Ovary (tissue), 10 donors: ENCODE measurements at places on chromosomes 6 and 20. TPM values are rescaled to one million over a fixed set of nuclear protein-coding genes. Genes with fewer than 3 reads are reported as not detected.

C6orf52 gene
- total RNA-seq, result 0.59 TPM

TPX2 gene
- 1.4 TPM for total RNA-seq

PSORS1C2 gene
- total RNA-seq, result not detected

KCNS1 gene
- not detected for total RNA-seq

SPACA1 gene
- total RNA-seq, result not detected

PNPLA1 gene
- total RNA-seq, result not detected

TTLL9 gene
- total RNA-seq, result 0.25 TPM

- H3K27me3 ChIP-seq, result no peaks in the 10 kb centered on the region
- H3K4me3 ChIP-seq, result no peak overlapping the region
- H3K4me1 ChIP-seq, result no peaks in the 10 kb centered on the region
- no peak overlapping the region for H3K27ac ChIP-seq
Measured at GRCh38 chr6:79710127-79710526, 79.0 kb downstream of the SH3BGRL2 start.

DNA sequence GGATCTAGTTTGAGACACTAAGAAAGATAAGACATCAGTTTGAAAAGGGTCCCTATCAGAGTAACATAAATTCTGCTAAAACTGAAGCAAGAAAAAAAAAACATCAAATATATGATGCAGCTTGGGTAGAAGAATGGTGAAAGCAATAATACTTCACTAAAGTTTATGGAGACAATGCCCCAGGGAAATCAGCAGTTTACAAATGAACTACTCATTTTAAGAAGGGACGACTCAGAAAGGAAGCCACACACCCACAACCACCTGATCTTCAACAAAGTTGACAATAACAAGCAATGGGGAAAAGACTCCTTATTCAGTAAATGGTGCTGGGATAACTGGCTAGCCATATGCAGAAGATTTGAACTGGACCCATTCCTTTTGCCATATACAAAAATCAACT is 143.5 kb downstream of the TPBG start:
- H3K36me3 ChIP-seq, result no peaks in the 10 kb centered on the region
- no peak for DNase-seq
- H3K4me1 ChIP-seq, result no peaks in the 10 kb centered on the region
- no peak overlapping the region for H3K27ac ChIP-seq
- H3K27me3 ChIP-seq, result no peaks in the 10 kb centered on the region

DNA sequence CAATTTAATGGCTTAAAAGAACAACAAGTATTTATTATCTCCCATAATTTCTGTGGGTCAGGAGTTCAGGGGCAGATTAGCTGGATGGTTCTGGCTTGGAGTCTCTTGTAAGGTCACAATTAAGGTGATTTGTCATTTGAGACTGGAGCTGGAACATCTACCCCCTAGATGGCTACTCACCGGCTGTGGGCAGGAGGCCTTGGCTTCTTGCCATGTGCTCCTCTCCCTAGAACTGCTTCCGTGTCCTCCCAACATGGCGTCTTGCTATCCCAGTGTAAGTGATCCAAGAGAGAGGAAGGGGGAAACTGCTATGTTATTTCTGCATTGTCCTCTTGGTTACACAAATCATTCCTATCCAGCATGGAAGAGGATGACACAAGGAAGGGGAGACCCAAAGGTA is 210.2 kb upstream of the ECI2 start:
- no peaks in the 10 kb centered on the region for H3K27me3 ChIP-seq
- H3K27ac ChIP-seq, result no peak overlapping the region
- H3K36me3 ChIP-seq, result no peaks in the 10 kb centered on the region
- no peak for DNase-seq
- H3K4me1 ChIP-seq, result no peaks in the 10 kb centered on the region

GRCh38 chr6:142746524-142746923 is 198.5 kb downstream of the HIVEP2 start:
- H3K4me3 ChIP-seq, result no peak overlapping the region
- H3K27me3 ChIP-seq, result no peaks in the 10 kb centered on the region
- no peaks in the 10 kb centered on the region for H3K4me1 ChIP-seq
- no peak overlapping the region for H3K27ac ChIP-seq

DNA sequence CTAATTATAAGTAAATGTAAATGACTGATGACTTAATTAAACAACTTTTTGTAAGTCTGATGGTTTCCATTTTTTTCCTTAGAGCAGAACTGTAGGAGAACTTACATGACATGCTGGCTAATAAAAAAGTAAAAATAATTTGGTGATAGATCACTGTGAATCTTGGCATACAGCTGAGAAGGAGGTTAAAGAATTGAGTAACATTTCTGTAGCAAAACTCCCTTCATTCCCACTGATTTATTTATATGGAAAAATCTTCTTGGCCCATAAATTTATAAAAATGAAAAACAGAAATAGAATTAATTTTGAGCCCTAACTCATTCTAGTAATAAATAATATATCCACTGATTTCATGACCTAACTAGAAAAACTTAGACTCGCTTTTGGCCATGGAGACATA is 48.1 kb downstream of the SLC22A3 start:
- H3K4me1 ChIP-seq, result peaks cover 2% of the 10 kb centered on the region
- H3K4me3 ChIP-seq, result no peak overlapping the region
- no peaks in the 10 kb centered on the region for H3K27me3 ChIP-seq
- no peak for DNase-seq
- H3K27ac ChIP-seq, result no peak overlapping the region
- no peaks in the 10 kb centered on the region for H3K36me3 ChIP-seq

- DNase-seq, result peak; percentile 80
- no peaks in the 10 kb centered on the region for H3K36me3 ChIP-seq
- H3K27me3 ChIP-seq, result no peaks in the 10 kb centered on the region
- H3K4me3 ChIP-seq, result peak within 1 kb of the TSS; percentile 83
- no peak within 1 kb of the TSS for H3K27ac ChIP-seq
- H3K4me1 ChIP-seq, result peaks cover 5% of the 10 kb centered on the region
Measured at GRCh38 chr20:63574156-63574828, at the start of gene HELZ2. Gene HELZ2 (minus strand): TSS chr20:63574239. CDS start chr20:63572385, 1,854 bp downstream.

DNA sequence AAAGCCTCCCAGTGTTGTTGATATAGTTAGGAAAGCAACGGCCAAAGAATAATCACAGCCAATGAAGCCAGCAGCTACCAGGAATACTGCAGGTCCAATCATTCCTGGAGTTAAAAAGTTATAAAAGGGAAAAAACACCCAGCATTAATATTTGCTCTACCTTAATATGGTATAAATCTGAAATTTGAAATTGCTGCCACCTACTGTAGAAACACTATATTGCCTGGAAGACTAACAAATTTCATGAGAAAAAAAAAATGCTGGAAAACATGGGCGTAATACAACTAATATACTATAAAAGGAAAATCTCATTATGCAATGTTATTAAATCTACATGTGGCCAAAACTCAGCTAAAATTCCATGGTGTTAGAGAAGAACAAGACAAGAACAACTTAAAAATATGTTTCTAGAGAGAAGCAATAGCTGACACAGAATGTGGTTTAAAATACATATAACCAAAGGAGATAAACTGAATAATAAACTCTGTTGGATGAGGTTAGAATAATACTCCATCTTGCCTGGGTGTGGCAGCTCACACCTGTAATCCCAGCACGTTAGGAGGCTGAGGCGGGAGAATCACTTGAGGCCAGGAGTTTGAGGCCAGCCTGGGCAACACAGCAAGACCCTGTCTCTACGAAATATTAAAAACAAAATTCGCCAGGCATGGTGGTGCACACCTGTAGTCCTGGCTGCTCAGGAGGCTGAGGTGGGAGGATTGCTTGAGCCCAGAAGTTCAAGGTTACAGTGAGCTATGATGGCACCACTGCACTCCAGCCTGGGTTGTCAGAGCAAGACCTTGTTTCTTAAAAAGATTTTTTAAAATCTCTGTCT is 43.1 kb downstream of the SLC17A5 start:
- no peak overlapping the region for H3K27ac ChIP-seq
- H3K27me3 ChIP-seq, result no peaks in the 10 kb centered on the region
- no peaks in the 10 kb centered on the region for H3K4me1 ChIP-seq
- DNase-seq, result no peak
- no peaks in the 10 kb centered on the region for H3K36me3 ChIP-seq
- H3K4me3 ChIP-seq, result no peak overlapping the region

DNA sequence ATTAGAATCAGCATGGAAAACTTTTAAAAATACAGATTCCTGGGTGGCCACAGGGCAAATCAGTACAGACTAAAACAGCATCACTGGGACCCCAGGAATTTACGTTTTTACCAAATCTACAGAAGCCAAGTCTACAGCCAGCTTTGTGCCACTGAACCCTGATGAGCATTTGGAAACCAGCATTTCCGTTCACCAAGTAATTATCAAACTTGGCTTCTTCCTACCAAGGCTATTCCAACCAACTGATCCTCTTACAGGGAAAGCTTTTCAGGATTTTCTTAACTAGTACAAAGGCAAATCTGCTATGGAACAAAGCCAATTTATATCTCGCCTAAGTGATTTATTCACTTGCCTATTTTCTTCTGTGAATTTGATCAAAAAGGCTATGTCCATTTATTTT is 47.0 kb downstream of the PLAGL1 start:
- no peaks in the 10 kb centered on the region for H3K36me3 ChIP-seq
- H3K4me3 ChIP-seq, result no peak overlapping the region
- H3K27me3 ChIP-seq, result no peaks in the 10 kb centered on the region
- peaks cover 4% of the 10 kb centered on the region for H3K4me1 ChIP-seq

- DNase-seq, result peak; percentile 46
- no peaks in the 10 kb centered on the region for H3K36me3 ChIP-seq
- H3K4me3 ChIP-seq, result no peak overlapping the region
- H3K4me1 ChIP-seq, result peaks cover 13% of the 10 kb centered on the region
Measured at GRCh38 chr20:5657190-5657875, 92.9 kb upstream of the SHLD1 start.

DNA sequence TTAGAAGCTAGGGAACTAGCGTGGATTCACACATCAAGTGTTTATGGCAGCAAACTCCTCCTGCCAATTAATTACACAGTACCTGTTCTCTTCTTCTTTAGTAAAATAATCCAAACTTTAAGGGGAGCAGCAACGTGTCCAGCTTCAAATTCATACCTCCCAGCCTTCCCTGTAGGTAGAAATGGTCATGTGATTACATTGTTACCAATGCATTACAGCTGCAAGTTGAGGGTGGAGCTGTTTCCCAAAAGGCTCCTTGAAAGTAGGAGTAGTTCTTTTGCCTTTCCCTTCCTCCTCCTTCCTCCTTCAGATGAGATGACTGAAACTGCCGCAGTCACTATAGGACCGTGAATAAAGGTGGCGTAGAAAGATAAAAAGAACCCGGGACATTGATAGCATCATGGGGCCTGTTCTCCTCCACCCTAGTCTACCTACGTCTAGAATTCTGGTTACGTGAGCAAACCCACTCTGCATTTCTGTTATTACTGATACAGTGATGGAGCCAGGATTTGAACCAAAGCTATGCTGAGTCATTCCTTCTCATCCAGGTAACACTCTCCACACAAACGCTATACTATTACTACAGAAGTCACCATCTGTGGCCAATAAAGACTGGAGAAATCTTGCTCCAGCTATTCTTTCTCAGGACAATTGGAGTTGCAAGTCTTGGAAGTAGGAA is 18.2 kb downstream of the LINC00237 start:
- no peaks in the 10 kb centered on the region for H3K36me3 ChIP-seq
- H3K27ac ChIP-seq, result no peak overlapping the region
- no peaks in the 10 kb centered on the region for H3K27me3 ChIP-seq
- DNase-seq, result no peak
- H3K4me3 ChIP-seq, result no peak overlapping the region
- H3K4me1 ChIP-seq, result no peaks in the 10 kb centered on the region

DNA sequence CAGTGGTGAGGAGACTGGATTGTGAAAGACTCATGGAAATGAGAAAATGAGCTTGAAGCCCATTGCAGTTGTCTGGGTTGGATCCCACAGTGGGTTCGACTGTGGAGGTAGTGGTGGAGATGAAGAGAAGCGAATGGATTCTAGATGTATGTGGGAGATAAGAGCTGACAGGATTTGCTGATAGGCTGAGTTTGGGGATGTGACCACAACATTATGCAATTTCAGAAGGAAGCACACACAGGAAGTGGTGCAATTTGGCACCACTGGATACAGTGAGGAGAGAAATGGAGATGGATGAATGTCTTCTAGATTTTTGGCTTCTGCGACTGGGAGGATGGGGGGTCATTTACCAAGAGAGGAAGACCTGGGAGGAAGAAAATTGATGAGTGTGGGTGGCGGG is 64.4 kb upstream of the MAFB start:
- DNase-seq, result no peak
- H3K27me3 ChIP-seq, result no peaks in the 10 kb centered on the region
- no peak overlapping the region for H3K27ac ChIP-seq
- no peaks in the 10 kb centered on the region for H3K4me1 ChIP-seq
- no peak overlapping the region for H3K4me3 ChIP-seq

GRCh38 chr6:67748521-67748920 is 886.6 kb upstream of the ADGRB3 start:
- H3K27ac ChIP-seq, result no peak overlapping the region
- H3K36me3 ChIP-seq, result no peaks in the 10 kb centered on the region
- H3K4me1 ChIP-seq, result no peaks in the 10 kb centered on the region
- H3K4me3 ChIP-seq, result no peak overlapping the region
- no peak for DNase-seq
- no peaks in the 10 kb centered on the region for H3K27me3 ChIP-seq

- H3K4me1 ChIP-seq, result peaks cover 17% of the 10 kb centered on the region
- H3K27ac ChIP-seq, result no peak overlapping the region
- no peak overlapping the region for H3K4me3 ChIP-seq
- H3K27me3 ChIP-seq, result no peaks in the 10 kb centered on the region
Measured at GRCh38 chr20:17612287-17612991, 42.6 kb downstream of the DSTN start.

DNA sequence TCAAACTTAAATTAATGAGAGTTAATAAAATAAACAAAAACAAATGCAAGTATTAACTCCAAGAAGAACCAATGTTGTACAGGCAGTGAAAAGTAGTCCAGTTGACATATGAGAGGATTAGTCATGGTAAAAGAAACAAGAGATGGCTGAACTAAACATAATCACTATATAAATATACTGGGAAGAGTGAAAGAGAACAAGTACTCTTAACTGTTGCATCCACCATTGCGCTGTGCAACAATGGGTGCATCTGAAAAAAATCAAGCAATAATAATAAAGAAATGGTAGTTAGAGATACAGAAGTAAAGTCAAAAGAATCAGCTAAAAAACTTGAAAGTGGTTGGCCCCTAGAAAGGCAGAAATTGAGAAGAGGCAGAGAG is 16.6 kb downstream of the HLA-F start:
- no peaks in the 10 kb centered on the region for H3K4me1 ChIP-seq
- no peak overlapping the region for H3K27ac ChIP-seq
- no peak for DNase-seq
- no peaks in the 10 kb centered on the region for H3K36me3 ChIP-seq
- no peaks in the 10 kb centered on the region for H3K27me3 ChIP-seq

GRCh38 chr6:158284007-158284875 is 28.0 kb upstream of the TULP4 start:
- no peak overlapping the region for H3K27ac ChIP-seq
- DNase-seq, result no peak
- H3K27me3 ChIP-seq, result no peaks in the 10 kb centered on the region
- H3K4me1 ChIP-seq, result peaks cover 1% of the 10 kb centered on the region
- no peaks in the 10 kb centered on the region for H3K36me3 ChIP-seq

- no peaks in the 10 kb centered on the region for H3K4me1 ChIP-seq
- H3K27ac ChIP-seq, result no peak overlapping the region
- H3K27me3 ChIP-seq, result no peaks in the 10 kb centered on the region
- no peak overlapping the region for H3K4me3 ChIP-seq
- H3K36me3 ChIP-seq, result no peaks in the 10 kb centered on the region
Measured at GRCh38 chr6:109298605-109299264, 83.5 kb downstream of the CD164 start.
